ENCODE measurements at places on chromosomes 7 and 10.

GRCh38 chr10:113187063-113187777, 237.2 kb downstream of the TCF7L2 start:
- no peak for DNase-seq

GRCh38 chr10:132429281-132430230, 32.6 kb downstream of the PWWP2B start:
- no peak for DNase-seq

DNA sequence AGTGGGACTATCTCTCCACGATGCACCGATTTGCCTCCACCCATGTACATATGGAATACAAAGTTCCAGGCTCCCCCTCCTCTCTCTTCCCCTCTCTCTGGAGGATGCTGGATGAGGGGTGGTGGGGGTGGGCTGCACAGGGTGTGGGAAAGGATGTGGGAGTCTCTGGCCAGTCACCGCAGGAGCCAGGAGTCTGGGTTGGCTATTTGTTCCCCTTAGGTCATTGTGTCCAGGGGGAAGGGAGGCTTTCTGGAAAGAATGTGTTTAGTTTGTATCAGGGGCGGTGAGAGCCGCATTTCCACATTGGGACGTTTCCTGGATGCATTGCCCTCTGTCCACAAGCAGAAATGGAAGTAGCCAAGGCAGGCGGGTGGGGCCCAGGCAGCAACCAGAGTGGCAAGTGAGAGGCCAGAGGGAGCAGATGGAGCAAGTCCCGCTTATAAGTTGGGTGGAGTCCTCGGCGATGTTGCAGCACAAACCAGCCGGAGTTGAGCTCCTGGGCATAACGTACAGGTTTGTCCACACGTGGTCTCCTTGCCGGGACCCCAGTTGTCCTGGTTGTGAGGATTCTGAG, 63.3 kb downstream of the ZNF777 start:
- no peak for DNase-seq

DNA sequence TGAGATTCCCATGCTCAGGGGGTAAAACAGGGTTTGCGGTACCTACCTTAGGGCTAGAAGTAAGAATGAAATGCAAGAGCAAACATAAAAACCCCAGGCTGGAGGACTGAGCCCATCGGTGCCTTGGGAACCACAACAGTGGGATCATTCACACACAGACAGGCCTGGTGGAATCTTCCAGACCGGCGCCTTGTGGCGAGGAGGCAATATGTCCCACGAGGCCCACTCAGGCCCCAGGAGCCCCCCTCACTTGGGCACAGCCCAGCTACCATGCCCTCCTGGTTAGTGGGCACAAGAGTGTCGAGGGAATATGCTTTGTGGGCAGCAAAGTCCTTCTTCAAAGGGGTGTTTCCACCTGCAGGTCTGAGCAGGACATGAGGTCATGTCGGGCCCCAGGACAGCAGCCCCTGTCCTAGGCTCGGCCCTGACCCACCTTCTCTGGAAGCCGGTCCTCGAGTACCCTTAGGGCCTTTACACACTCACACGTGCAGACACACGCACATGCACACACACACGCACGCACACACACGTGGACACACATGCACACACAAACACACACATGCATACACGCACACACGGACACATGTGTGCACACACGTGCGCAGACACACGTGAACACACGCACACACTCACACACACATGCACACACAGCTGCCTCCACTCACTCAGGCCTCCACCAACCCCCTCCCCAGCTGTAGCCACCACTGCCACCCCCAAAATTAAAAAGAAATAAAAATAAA, 51.5 kb upstream of the MYL10 start:
- DNase-seq, result no peak

DNA sequence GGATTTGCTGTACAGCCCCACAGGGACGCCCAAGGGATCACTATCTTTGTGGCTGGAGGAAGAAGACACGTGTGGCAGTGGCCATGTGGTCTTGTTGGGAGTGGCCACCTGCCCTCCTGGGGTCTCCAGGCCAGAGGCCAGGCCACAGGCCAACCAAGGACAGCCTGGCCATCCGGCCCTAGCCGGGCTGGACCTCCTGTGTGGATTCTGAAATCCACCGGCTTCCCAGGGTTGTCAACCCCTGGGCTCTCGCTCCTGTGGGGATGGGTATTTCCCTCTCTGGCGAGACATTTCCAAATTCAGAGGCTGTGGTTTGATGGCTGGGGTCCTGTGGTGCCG, 31.5 kb upstream of the CFAP46 start:
- DNase-seq, result no peak

DNA sequence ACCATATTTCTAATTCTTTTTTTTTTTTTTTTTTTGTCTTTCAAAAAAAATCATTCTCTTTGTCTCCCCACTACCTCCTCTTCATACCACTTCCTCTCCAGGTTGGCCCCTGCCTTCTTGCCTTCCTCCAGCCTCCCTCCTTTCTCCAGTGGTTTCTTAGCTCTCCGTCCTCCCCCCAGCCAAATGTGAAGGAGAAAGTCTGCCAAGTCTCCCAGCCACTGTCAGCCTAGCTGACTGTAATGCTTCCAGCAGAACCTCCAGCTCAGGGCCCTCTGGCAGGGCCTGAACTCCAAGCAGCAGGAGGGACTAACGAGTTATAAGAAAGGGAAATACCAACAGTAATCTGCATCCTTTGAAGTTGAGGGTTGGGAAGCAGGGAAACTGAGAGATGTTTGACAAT, 35.5 kb upstream of the BICC1 start:
- DNase-seq, result no peak

GRCh38 chr10:85524001-85524666, 842.5 kb downstream of the GRID1 start:
- no peak for DNase-seq

DNA sequence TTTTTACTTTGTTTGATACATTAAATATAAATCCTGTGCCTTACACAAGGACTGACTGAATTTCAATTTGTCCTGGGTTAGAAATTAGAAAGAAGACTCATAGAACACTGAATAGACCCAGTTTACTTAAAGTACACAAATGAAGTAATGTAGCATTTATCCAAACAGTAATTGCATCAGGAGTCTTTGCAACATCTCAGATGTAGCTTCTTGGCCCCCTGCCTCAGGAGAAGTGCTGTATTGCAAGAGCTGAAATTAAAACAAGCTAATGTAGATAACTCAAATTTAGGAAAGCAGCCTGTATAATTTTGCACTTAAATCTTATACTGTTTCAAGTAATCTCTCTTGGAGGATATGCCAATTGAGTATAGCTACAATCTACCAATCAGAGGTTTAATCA, 54.3 kb upstream of the KCND2 start:
- DNase-seq, result no peak

DNA sequence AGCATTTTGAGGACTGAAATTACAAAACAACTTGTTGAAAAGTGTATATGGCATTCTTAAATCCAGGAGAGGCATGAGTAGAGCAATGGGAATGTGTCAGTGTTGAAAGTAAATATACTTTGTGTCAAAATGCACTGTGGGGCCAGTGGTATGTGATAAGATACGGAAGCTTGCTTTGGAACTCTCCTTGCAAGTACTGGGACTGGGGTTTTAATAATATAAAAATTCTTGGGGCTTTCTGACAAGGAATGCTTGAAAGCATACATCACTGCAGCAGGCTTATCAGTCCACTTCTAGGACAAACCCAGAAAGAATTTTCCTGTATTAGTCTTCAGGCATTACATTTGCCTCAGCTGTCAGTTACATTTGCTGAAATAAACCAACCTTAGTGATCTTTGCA, 472.8 kb upstream of the FZD8 start:
- DNase-seq, result no peak

DNA sequence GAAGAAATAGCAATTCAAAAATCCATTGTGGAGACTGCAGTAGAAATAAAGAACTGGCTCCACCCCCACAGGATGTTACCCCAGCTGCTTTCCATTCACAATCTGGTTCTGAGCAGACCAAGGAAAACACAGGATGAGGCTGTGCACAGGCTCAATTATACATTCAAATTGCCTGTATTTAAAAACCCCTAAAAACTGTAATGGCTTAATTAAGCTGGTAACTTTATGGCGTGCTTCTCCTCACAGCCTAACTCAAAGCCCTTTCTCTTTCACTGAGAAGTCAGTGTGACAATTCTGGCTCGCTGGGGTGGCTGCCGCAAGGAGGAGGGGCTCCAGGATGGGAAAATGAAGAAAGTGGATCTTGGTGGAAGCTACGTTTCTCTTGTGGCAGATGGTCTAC, 1191.1 kb downstream of the SORCS1 start:
- DNase-seq, result no peak

GRCh38 chr7:131899271-131900030, 343.0 kb upstream of the PODXL start:
- DNase-seq, result no peak

Measured in erythroblast (primary cell).